ENCODE measurements at places on chromosomes 4 and X.

DNA sequence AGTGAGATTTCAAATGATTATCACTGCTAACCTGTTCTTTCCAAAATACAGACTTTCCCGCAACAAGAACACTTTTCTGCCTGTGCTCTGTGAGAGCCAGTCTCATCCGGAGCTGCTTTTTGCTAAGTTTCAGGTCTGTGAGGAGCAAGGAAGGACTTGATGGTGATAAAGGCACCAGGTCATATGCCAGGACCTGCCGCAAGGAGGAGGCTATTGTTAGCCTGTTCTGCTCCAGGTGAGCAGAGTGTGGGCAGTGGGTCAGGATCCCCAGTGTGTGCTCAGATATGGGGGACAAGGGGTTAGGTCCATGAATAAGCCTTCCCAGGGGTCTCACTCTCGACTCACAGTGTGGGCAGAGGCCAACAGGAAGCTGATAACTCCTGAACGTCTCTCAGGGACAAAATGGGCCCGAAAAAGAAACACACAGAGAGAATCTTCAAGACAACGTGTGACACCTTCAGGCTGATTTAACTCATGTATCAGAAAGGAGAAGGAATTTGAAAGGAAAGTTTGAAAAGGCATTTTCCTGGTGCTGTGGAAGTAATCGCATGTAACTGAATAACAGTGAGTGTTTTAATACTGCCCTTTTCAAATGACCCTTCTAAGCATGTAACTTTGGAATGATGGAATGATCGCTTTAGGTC is 57.7 kb upstream of the PDLIM3 start:
- DNase-seq, result no peak

DNA sequence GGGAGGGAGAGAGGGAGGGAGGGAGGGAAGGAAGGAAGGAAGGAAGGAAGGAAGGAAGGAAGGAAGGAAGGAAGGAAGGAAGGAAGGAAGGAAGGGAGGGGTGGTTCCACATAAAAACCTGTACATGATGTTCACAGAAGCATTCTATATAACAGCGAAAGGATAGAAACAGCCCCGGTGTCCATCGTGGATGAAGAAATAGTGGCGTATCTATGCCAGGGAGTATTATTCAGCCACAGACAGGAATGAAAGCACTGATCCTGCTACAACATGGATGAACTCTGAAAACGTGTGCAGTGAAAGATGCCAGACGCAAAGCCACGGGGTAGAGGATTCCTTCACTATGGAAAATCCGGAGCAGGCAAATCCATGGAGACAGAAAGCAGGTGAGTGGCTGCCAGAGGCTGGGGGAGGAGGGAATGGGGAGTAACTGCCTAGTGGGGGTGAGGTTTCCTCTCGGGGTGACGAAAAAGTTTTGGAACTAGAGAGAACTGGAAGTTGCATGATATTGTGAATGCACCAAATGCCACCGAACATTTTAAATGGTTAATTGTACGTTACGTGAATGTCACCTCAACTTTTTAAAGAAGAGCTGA is 92.2 kb downstream of the ABLIM2 start:
- no peak for DNase-seq

- DNase-seq, result no peak
Observed at GRCh38 chr4:183624548-183624947, 34.4 kb downstream of the RWDD4 start.

- DNase-seq, result no peak
Observed at GRCh38 chrX:39726771-39727170, 371.0 kb downstream of the BCOR start.

GRCh38 chr4:7185487-7186030 is 6.8 kb upstream of the SORCS2 start:
- DNase-seq, result no peak

GRCh38 chr4:25896776-25897539 is 17.1 kb upstream of the SMIM20 start:
- no peak for DNase-seq

- DNase-seq, result peak; percentile 12
Observed at GRCh38 chrX:39492497-39493162, 605.1 kb downstream of the BCOR start.

DNA sequence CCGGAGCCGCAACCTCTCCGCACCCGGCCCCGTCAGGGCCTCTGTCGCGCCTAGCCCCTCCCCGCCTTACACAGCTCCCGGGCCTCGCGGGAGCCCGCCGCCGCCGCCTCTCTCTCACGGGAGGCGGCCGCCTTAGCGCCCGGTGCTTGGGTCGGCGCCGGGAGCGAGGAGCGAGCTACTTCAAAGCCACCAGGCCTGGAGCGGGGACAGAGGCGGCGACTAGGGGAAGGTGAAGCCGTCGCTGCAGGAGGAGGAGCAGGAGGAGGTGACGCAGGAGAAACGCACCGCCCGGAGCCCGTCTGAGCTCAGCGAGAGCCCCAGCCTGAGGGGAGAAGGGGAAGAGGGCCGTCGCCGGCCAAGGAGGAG is 250 bp downstream of the USP9X start:
- no peak for DNase-seq

- DNase-seq, result no peak
Observed at GRCh38 chr4:41430792-41431191, 107.2 kb upstream of the LIMCH1 start.

DNA sequence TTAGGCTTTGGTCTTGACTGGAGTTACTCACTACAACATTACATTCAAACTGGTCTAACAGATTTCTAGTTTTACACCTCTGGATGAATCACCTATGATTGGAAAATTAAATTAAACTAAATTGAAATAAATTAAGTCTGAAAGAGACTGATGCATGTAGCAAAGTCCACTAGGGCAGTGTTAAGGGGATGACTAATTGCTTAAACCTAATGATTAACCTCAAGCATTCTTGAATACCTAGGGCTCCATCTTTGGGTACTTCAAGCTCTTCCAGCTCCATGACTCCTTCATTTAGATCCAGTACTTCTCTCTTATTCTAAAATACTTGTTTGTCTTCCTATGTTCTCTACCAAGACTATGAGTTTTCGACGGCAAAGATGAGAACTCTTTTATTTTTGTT is 86.8 kb downstream of the SH2D1A start:
- no peak for DNase-seq

- DNase-seq, result no peak
Observed at GRCh38 chr4:137663251-137664045, 131.2 kb upstream of the PCDH18 start.

GRCh38 chr4:14906805-14907204 is 95.5 kb upstream of the CPEB2 start:
- DNase-seq, result peak; percentile 80

- no peak for DNase-seq
Observed at GRCh38 chrX:49043987-49044281, 777 bp upstream of the TFE3 start.

GRCh38 chr4:90951037-90951436 is 823.8 kb downstream of the CCSER1 start:
- no peak for DNase-seq

GRCh38 chrX:40622479-40623138 is 619 bp upstream of the MPC1L start:
- no peak for DNase-seq

GRCh38 chr4:74319470-74319869 is 11.2 kb downstream of the EPGN start:
- no peak for DNase-seq

- no peak for DNase-seq
Observed at GRCh38 chr4:144353292-144353691, 212.8 kb upstream of the GYPA start.

GRCh38 chr4:56764223-56764622 is 57.3 kb downstream of the SPINK2 start:
- DNase-seq, result peak; percentile 36

DNA sequence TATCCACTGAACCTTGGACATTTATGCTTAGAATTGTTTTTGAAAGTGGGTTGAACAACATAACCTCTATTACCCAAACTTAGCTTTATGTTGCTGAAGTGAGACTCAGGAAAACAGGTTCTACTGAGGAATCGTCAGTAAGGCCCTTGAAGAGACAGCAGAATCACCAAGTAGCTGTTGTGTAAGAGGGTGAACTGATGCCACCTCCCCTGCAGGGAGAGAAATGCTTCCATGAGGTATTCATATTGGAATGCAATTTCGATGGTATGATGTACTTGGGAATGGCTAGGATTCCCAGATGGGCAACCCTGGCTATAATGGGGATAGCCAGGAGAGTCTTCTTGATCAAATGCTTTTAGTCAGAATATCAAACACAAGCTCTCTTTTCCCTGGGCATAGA is 4.1 kb upstream of the SCRG1 start:
- DNase-seq, result no peak

DNA sequence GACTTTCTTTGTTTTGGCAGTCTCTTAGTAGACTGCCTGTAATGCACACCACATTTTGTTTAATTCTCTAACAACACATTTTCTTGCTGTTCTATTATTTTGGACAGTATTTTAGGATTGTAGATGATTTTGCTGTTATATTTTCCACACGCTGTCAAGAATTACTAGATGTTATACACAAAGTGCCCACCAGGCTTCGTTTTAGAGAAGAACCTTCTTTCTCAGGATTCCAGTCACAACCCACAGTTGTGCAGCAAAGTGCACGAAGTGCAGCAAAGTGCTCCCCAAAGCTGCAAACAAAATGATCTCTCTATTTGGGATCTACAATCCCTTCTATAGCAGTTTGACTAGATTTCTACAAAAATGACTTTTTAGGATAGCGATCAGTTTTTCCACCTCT is 2.4 kb downstream of the ZNF141 start:
- no peak for DNase-seq

DNA sequence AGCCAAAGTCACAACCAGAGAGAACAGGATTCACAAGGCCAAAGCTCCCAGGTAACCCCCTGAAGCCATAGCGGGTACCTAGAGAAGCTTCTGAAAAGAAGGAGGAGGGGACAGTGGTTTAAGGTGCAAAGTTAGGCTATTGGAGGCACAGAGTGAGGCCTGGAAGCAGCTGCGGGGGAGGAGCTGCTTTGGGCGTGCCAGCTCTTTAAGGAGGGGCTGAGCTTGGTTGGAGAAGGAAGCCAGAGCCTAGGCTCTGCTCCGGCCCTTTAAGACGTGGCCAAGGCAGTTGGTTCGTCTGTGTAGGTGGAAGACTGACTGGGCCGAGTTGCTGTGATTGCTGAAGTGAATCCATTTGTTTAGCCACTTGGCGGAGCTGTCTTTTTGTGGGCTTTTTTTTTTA is 1.5 kb downstream of the KLF8 start:
- DNase-seq, result no peak

GRCh38 chr4:99447079-99447478 is 11.9 kb upstream of the ADH7 start:
- DNase-seq, result no peak

- no peak for DNase-seq
Observed at GRCh38 chr4:89373394-89373793, 65.8 kb upstream of the GPRIN3 start.

DNA sequence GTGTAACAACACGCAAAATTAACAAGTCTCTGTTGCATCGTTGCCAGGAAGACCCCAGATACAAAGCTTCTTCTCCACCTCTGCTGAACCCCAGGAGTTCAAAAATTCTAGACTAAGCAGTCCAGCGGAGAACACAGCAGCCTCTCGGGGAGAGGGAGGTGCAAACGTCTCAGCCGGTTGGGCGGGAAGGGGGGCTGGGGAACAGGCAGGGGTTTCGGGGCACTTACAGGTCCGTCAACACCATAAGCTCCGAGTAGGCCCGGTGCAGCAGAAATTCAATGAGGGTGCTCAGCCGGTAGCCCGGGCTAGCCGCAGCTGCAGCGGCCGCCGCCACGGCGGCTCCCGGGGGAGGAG is 394 bp downstream of the MED14 start:
- DNase-seq, result no peak

DNA sequence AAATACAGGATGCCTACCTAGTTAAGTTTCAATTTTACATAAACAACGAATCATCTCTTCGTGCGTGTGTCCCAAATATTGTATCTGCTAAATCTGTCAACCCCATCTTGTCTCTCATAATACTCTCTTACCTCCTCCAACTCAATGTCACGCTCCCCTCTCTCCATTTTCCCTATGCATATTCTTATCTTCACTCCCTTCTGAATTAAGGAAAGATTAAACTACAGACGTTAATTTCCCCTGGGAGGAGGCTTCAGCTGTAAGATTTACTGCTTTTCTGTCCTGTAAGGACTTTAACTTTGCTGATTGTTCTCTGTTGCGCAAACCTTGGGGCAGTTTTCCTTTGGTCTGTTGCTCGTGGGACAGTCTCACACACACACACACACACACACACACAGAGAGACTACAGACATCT is 455 bp upstream of the ABCB7 start:
- peak; percentile 8 for DNase-seq

GRCh38 chr4:143289370-143289769 is 47.3 kb upstream of the GAB1 start:
- DNase-seq, result no peak

GRCh38 chr4:1081689-1082040 is 31.7 kb downstream of the RNF212 start:
- no peak for DNase-seq

DNA sequence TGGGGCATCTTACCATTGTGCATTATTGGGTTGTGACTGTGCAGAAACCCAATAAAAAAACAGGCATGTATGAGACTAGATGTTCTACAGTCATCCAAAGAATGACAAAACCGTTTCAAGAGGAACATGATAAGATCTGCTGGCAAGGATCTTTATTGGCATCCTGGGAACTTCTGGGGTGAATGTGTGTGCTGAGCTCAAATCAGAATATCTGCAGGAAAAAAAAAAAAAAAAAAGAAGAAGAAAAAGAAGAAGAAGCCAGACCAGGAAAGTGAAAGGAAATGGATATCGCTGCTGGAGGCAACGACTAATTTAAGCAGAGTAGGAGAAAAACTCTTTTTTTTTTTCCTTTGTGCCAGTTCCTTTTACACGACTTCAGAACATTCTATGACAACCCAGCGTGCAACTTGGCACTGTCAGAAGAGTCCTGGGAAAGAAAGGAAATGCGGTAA is 484.2 kb upstream of the BOD1L1 start:
- no peak for DNase-seq

DNA sequence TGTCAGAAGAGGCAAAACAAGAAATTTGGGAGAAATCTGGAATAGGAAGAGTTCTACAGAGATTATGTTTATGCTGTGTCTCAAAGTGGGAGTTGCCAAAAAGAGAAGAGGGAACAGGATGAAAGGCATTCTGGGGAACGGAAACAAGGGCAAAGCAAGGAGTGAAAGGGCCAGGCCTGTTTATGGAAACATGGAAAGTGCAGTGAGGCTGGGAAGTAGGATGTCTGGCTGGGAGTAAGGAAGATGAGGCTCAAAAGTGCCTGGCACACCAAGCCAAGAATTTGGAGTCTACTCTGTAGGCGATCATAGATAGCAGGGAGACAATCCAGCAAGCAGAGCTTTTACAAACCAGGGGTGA is 1.8 kb upstream of the CUL4B start:
- no peak for DNase-seq

DNA sequence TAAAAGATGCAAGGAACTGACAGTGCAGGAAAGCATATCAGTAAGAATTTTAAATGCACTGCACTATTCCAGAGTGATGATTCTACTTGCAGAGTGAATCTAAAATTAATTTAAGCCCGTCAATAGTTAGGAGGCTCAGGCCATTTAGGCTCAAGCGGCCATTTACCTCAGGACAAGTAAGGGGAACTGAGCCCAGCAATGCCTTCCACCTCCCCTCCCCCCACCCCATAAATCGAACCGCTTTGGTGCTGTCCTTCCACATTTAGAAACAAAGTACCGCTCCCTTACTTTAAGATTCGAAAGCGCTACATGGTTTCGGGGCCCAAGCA is 665 bp downstream of the RBM41 start:
- no peak for DNase-seq

All from AML-193 (cell line).